Daoy (cell line): ENCODE measurements at places on chromosomes 2 and 18.

GRCh38 chr2:8544171-8544785 is 137.6 kb upstream of the ID2 start:
- DNase-seq: no peak

- no peak for DNase-seq
Measured at GRCh38 chr2:17182399-17182798, 335.8 kb downstream of the RAD51AP2 start.

DNA sequence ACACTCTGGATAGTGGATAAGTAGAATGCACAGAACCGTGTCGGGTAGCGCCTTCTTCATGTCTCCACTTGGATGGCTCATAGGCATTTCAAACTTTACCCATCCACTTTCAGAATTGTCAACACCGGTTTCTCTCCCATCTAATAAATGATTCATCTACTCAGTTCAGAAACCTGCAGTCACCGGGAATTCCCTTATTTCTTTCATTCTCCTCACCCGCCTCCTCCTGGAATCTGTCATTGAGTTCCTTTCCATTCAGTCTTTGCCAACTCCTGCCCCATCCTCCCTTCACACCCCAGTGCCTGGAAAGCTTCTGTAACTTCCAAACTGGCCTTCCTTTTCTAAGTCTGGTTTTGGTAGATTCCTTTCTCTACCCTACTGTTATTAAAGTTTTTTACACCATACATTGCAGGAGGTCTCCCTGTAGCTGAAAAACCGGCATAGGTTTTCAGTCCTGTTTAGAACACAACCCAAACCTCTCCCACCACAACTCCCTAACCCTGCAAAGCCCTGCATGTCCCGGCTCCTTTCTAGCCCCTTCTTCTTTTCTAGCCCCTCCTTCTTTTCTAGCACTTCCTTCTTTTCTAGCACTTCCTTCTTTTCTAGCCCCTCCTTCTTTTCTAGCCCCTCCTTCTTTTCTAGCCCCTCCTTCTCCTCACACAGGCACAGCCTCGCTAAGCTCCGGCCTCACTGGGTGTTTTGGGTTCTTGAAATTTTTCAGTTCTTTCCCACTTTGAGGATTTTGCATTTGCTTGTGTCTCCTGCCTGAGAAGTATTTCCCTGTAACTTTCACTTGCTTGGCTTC is 133.9 kb upstream of the KLHL14 start:
- DNase-seq: peak; percentile 25

GRCh38 chr2:9842487-9843228 is 616 bp upstream of the TAF1B start:
- no peak for DNase-seq

GRCh38 chr2:168355121-168355520 is 101.0 kb upstream of the CERS6 start:
- DNase-seq: no peak

DNA sequence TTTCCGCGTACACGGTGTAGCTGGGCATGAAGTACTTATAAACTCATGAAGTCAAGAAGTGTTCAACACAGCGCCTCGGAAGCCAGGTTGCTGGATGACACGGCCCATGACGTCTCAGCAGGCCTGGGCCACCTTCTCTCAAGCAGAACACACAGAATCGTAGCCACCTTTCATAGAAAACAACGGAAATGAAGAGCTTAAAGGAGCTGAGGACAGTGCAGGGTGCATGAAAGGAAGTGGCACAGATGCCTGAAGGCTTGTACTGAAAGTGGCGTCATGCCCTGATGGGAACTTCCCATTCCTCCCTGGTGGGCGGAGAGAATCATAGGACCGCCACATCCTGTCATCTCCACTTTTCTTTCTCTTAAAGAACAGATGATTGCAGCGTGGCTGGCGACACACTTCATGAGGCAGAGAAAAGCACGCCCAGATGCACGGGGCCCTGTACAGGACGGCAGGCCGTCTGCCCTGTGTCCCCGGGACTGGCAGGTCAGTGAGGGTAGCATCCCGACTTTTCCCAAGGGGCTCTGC is 31.1 kb downstream of the HDAC4 start:
- DNase-seq: peak; percentile 25

DNA sequence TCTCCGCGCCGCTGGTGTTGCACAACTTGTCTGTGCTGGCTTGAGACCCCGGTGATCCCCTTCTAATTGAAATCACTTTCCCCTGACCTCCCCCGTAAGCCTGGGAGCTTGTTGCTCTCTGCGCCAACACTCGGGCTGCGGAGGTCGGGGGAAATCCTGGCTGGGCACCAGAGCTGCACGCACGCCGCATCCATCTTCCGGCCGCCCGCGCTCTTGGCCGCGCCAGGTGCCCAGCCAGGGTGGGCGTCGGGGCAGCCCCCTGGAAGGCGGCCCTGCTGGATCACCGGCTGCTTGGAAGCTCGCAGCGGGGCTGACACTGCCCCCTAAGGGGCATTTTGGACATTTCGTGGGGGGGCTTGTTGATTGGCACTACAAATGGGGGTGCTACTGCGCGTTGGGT is 280.3 kb upstream of the SKOR2 start:
- peak; percentile 15 for DNase-seq

- DNase-seq: no peak
Measured at GRCh38 chr2:19883971-19884720, 17.6 kb downstream of the TTC32 start.

DNA sequence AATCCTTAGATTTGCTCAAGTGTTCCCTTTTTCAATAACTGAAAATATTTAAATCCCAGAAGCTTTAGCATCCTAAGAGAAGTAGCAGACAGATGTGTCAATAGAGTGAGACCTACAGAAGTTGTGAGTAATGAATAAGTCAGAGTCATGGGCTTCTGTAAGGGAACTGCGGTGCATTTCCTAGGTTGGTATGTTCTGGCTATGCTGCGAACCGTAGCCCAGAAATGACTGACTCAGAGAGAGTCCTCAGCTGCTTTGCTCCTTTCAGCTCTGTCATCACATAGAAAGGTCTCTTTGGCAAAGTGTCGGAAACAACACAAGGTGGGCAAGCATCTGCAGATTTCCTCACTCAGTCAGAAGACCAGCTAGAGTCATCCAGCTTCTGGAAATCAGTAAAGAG is 297.1 kb downstream of the ARHGAP15 start:
- DNase-seq: peak; percentile 49

DNA sequence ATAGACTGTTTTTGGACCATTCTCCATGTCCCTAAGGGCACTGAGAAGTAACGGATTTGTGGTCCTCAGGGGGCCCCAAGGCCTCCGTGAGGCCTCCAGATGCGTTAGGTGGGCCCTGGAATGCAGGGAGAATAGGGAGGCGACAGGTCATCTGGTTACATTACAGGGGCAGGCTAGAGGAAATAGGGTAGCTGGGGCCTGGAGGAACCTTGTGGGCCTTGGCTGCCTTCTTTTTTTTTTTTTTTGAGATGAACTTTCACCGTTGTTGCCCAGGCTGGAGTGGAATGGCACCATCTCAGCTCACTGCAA is 28.9 kb downstream of the ZFP36L2 start:
- DNase-seq: no peak

DNA sequence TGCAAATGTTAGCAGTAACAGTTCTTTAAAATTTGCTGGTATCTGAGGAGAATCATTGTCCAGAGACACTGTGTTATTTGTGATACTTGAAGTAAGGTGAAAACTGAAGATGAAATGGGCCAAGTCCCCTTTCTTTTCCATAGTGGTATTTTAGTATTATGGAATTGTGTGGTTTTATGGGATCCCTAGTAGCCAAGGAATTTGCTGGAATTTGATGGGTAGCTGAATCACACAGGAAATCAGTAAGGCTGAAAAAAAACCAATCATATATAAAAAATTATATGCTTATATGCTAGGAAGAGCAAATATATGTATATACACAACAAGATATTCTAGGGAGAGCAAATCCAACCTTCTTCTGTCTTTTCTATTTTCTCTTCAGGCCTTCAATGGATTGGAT is 54.2 kb upstream of the TACR1 start:
- no peak for DNase-seq

DNA sequence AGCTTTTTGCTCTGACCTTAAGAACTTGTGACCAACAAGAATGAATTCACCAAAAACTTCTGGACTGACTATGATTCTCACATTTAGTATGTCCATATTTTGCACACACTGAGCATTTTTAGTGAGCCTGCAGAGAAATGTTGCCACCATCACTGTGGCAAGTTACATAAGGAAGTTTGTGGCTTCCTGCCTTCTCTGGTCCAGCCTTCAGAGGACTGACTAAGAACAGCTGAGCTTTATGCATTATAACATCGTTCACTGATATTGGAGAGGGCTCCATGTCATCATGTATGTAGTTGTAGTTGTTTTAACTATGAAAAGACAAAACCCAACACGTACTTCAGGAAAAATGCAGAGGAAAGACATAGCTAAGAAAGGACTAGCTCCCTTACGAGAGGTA is 218.0 kb upstream of the CRIM1 start:
- no peak for DNase-seq

GRCh38 chr2:232994446-232994845 is 18.6 kb downstream of the NGEF start:
- DNase-seq: no peak

- no peak for DNase-seq
Measured at GRCh38 chr2:63856303-63856603, 14.6 kb downstream of the UGP2 start.

DNA sequence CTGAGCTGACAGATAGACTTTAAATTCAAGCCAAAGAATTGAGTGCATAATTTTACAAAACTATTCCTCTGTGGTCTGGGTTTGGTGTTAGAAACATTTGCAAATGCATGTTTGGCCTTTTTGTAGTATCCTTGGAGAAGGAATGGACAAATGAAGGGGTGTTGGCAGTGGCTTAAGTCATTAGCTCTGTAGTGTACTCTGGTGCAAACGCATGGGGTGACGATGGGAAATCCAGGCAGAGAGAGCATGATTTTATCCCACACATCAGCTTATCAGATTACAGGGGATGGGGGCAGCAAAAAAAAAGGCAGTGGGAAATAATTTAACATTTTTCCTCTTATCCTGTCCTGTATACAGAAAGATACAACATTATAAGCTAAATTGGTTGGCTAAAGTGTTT is 320.6 kb downstream of the ZNF516 start:
- no peak for DNase-seq

DNA sequence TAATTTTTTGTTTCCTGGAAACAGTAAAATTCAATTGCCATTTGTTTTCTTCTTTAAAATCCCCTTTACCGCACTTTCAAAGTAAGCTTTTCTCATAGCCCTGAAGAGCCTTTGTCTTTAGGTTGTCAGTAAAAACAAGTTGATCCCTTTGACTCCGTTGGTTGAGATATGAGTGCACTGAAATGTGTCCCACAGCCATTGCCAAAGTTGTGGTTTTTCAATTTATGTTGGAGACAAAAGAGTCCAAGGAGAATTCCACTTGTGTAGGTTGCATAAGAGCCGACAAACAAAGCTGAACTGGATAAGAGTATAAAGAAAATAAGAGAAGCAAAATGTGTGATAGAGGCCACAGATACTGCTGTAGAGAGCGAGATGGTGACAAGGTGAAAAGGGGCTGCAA is 26.1 kb upstream of the HNMT start:
- DNase-seq: no peak

GRCh38 chr2:184923751-184924150 is 325.4 kb downstream of the ZNF804A start:
- DNase-seq: no peak

- DNase-seq: no peak
Measured at GRCh38 chr18:13235421-13235831, 16.9 kb downstream of the LDLRAD4 start.

- no peak for DNase-seq
Measured at GRCh38 chr2:38751596-38752410, 642 bp upstream of the SRSF7 start.

- DNase-seq: no peak
Measured at GRCh38 chr18:45682181-45682580, 41.8 kb upstream of the SLC14A1 start.

GRCh38 chr2:37926635-37927034 is 1.5 kb downstream of the RMDN2 start:
- DNase-seq: no peak

DNA sequence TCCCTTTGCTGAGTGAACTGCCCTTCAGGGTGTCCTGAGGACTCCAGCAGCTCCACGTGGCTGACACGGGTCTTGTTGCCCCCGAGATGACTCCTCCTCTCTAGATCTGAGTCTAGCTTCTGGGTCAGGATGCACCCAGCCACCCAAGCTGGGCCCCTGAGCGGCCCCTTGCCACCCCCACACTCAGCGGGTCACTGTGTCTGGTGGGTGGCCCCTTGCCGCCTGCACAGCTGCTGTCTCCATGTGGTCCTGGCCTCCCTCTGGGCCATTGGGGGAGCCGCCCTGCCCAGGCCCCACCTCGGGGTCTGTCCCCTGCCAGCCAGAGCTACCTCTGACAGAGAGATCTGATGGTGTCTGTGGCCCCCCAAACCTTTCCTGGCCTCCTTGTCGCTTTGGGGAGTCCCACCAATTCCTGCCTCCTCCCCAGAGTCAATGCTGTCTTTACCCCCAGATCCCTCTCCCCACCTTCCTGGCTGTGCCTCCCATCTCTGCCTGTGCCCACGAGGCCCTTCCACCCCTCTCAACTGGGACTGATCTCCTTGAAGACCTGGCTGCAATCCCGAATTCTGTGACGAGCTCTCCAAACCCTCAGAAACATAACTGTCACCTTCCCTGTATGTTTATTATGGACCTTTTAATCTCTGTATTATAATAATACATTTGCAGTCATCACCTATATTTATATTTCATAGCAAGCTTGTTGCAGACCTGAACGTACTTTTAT is 46.5 kb downstream of the TWIST2 start:
- DNase-seq: no peak

- DNase-seq: no peak
Measured at GRCh38 chr18:11785444-11786055, 65.7 kb upstream of the CHMP1B start.

DNA sequence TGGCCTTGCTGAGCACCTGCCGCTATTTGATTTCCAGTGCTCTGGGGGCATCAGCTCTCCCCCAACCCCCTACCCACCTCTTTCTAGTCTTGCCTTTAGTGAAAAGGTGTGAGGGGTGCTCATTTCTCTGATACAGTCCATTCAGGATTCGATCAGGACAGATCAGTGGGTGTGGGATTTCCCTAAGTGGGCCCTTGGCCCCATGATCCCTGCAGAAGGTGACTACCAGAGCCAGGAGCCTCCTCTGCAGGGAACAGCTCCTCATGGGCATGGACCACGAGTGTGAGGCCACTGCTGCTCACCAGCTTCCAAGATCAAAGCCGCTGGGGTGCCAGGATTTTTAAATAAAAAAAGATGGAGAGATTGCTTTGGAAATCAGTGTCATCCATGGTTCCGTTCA is 835.2 kb upstream of the ID2 start:
- no peak for DNase-seq

GRCh38 chr2:171909266-171909665 is 13.0 kb upstream of the HAT1 start:
- DNase-seq: no peak

DNA sequence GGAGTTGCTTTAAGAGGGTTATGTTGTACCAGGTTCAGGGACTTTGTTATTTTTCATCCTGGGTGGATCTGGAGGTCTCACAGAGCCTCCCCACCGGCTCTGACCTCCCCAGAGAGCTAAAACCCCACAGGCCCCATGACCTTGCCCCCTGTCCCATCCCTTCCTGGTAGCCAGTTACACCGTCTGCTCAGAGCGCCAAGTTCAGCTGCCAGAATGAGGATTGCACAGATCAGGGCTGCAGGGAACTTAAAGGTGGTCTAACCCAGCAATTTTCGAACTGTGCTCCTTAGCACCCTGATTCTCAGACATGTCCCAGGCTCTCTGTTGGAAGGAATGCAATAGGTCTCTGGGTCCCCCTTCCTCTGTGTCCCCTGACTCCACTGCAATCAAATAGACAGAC is 32.1 kb downstream of the ATOH8 start:
- DNase-seq: no peak

- DNase-seq: no peak
Measured at GRCh38 chr2:173924285-173924684, 40.9 kb downstream of the SP3 start.
